ENCODE measurements at places on chromosomes 2 and 18.
A peak's percentile ranks its signal among the peaks of the same experiment; 100 is the strongest.

GRCh38 chr18:45713239-45713638, 10.7 kb upstream of the SLC14A1 start:
- no peak for DNase-seq

DNA sequence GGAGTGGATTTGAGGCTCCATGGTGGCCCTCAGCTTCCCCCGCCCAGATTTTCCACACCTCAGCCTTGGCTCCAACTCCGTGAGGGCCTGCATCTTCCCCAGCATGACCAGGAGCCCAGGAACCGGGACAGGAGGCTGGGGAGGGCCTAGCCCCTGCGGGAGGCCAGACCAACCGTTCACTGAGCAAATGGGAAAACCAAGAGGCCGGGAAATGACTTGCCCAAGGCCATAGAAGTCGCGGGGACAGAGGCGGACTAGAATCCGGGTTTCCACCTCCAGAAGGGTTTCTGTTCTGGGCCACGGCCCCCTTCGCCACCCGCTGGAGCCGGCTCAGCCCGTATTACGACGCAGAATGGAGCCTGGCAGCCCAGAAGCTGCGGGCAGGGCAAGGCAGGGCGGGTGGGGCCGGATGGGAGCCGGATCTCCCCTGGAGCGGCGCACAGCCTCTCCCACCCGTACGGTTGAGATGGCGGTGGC, 7.9 kb upstream of the CRYBA2 start:
- DNase-seq = no peak

- DNase-seq = no peak
Observed at GRCh38 chr2:74873012-74873665, 39.2 kb downstream of the HK2 start.

DNA sequence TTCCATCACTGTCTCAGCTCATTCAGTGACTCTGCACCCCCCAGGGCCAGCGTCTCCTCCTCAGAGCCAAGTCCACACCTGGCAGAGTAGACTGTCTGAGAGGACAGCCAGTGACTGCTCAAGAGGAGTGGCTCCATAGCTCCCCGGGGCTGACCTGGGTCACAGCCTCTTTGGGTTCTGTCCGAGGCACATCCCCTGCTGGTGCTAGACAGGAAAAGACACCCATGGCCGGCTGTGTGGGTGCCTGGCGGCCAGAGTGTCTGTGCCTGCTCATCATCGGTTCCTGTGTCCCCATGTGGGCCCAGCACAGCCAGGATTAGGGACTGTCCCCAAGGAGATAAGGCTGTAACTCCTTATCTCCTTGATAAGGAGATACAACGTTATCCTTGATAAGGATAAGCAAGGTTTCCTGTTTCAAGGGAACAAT, 3.5 kb upstream of the CROCC2 start:
- no peak for DNase-seq

- DNase-seq = peak; percentile 91
Observed at GRCh38 chr2:112053917-112054846, 887 bp upstream of the TMEM87B start.

GRCh38 chr18:6476190-6476589, 61.5 kb upstream of the L3MBTL4 start:
- no peak for DNase-seq

DNA sequence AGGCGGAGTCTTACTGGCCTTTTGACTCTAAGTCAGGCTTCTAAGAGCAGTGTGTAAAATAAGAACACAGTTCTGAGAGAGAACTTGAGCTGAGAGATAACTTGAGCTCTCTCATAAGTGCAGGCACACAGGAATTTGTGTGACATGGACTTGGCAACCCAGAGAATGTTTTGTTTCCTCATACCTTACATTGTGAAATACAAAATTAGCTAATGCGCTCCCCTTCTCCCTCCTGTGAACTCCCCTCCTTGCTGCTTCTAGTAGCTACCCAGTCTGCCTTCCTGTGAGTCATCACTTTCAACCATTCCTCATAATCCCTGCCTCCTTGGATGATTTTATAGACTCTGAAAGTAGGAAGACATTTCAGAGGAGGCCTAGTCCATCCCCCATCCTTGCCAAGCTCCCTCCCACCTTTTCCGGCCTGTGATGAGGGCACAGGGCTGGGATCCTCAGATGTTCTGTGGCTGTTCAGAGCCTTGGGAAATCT, 22.6 kb downstream of the FER1L5 start:
- DNase-seq = no peak

GRCh38 chr2:69992310-69993047, 31.0 kb upstream of the ASPRV1 start:
- no peak for DNase-seq

- DNase-seq = no peak
Observed at GRCh38 chr2:46917628-46918027, 2.0 kb upstream of the MCFD2 start.

GRCh38 chr2:98882971-98883779, 52.9 kb downstream of the CRACDL start:
- DNase-seq = no peak

DNA sequence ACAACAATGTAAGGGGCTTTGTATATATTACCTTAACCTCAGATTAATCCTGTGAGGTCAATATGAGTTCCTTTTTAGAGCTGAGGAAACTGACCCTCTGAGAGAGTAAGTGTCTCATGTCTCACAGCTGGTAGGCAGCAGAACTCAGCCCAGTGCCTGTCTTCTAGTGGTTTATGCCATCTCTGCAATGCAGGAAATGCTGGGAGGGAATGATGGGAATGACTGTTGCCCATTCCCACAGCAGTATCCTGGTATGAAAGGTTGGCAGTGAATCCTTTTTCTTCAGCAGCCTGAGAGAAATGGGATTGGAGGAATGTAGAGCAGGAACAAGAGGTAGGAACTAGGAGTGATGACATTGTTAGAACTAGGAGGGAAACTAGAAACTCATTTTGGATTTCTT, 6.0 kb downstream of the MRPL30 start:
- no peak for DNase-seq

Data from cerebellar cortex (tissue), 1 donor.